Fibroblast of skin of right biceps (primary cell): ENCODE measurements at places on chromosomes 3 and 15.
A peak's percentile ranks its signal among the peaks of the same experiment; 100 is the strongest.

DNA sequence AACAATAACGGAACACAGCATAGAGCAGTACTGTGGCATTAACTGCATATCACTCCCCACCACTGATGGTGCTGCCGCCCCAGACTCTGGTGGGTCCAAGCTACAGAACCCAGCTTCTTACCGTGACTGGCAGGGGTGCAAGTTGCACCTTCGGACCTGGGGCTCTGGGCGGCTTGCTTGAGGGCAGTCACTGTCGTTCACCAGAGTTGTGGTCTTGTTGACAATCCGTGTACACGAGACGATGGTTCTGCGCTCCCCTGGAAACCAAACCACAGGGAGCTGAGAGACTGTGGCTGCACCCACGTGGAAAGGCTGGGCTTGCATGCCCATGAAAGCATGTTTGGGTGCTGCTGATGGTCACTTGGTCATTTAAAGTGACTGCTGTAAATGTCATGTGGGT lies 293.0 kb downstream of the ADAMTS17 start:
- no peak for DNase-seq

GRCh38 chr3:32018757-32019564 lies 37.4 kb downstream of the ZNF860 start:
- DNase-seq = peak; percentile 48

DNA sequence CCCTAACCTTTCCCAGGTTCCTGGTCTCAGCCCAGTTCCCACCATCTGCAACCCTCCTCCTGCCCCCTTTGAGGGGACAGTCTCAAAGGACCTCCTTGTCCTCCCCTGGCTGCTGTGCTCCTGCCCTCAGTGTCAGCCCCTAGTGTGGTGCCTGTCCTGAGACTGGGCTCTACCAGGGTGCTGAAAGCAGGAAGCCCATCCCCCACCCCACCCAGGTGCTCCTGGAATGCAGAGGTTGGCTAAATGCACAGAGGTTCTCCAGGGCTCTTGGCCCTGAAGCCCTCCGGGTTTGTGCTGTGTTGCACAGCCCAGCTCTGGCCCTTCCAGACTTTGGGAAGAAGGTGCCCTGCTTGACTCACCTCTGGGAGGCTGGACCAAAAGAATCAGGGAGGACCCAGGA lies 21.8 kb downstream of the C3orf18 start:
- no peak for DNase-seq

- peak; percentile 70 for DNase-seq
Measured at GRCh38 chr15:70857562-70858285, 3.8 kb upstream of the LARP6 start.
